Left ventricle myocardium inferior (tissue), 1 donor: ENCODE measurements at places on chromosomes 13 and 19.
A peak's percentile ranks its signal among the peaks of the same experiment; 100 is the strongest.

GRCh38 chr19:3931041-3931440 lies 1.8 kb upstream of the NMRK2 start:
- DNase-seq, result peak; percentile 82

DNA sequence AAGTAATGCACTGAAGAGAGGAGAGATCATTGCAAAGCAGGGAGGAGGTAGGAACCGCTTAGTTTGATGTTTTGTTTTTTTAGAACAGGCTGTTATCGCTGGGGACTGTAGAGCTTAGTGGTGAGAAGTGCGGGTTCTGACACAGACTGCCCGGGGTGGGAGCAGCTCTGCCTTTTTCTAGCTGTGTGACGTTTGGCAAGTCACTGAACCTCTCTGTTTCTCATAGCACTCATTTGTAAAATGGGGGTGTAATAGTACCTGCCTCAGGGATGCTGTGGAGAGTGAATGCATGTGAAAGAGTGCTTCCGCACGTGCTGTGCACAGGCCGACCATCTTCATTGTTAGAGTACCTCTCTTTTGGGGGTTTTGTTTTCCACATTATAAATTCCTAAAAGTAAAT lies 19.3 kb downstream of the PRAM1 start:
- DNase-seq, result no peak

DNA sequence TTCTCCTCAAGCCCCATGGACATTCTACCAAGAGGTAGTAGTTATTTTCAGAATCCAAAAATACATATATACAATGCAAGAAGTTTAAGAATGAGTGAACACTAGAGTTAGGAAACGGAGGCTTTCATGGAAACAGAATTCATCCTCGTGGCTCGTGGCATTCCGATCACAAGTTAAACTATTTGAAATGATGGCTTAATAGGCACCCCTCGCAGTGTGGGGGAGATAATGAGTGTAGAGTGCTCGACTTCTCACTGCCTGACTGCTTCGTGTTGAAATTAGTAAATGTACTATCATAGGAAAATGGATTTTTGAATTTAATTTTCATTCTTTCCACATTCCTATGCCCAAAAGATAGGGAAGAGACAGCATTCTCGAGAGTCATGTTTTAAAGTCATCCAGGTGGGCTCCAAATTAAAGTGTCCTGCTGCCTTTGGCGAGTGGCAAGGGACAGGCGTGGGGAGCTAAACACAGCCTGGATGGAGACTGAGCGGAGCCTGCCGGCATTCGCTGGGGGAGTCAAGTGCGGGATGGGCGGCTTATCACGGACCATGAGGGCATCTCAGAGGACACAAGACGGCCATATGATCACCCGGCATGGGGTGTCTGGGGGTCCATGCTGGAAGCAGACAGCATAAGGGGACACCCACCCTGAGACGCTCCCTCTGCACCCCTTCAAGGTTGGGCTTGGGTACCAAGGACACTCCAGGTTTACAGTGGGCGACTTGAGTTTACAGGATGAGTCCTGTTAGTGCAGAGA lies 165.2 kb downstream of the TEX29 start:
- no peak for DNase-seq

DNA sequence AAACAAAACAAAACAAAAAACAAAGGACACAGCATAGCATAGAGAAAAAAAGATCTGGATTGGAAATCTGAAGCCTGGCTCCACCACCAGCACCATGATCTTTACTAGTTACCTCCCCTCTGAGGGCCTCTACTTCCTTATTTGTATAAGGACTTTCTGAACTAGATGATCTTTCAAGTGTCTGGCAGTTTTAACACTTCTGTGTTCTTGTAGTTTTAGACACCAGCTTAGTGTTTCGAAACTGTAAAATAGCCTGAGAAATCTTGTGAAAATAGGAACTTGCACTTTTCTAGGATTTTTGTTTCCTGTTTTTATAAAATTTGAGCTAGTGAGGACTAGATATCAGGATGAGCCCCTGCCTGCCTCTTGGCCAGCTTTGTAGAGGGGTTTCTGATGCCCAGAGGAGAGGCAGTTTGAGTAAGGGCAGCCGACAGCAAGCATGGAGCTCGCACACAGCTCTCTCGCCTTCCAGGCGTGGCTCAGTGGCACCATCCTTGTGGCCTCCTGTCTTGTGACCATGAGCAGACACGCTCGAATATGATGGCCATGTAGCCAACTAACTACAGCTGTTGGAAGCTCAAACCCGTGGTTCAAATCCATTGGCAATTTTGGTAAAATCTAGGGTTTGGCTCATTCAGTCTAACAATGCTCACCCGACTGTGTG lies 319.0 kb downstream of the KCNRG start:
- no peak for DNase-seq

- no peak for DNase-seq
Measured at GRCh38 chr19:17441241-17442021, 7.0 kb downstream of the TMEM221 start.

DNA sequence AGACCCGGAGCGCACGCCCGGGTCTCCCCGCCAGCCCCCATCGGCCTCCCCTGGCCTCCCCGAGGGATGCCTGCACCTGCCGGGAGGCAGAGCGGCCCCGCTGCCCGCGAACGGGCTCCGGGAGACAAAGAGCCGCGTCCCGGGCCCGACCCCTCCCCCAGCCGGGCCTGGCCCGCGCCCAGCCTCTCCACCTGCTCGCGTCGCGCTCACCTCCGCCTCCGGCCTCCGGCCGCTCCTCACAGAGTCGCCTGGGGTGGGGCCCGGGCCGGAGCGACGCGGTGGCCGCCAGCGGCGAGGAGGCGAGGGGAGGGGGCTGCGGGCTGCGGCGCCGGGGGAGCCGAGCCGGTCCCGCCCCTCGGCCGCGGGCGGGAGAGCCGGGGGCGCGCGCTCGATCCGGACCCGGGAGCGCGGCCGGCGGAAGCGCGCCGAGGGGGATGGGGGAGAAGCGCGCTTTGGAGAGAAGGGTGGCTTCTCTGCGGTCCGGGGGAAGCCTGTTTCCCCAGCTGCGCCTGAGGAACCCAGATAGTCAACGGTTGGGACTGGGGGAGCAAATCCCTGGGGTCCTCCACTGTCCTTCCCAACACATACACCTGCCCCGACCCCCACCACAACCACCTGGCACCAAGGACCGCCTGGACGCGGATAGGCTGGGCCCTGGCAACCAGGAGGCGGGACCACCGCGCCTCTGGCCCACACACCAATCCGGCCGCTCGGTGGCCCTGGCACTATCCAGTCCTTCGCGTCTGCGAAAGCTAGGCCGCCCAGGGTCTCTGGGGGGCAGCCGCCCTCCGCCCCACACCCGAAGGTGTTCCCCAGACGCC lies at the start of gene PRR36:
PRR36 (minus strand) TSS at position 315 of the 821 bp plus-strand sequence. CDS start 701 bp downstream, outside the sequence.
- DNase-seq, result no peak

DNA sequence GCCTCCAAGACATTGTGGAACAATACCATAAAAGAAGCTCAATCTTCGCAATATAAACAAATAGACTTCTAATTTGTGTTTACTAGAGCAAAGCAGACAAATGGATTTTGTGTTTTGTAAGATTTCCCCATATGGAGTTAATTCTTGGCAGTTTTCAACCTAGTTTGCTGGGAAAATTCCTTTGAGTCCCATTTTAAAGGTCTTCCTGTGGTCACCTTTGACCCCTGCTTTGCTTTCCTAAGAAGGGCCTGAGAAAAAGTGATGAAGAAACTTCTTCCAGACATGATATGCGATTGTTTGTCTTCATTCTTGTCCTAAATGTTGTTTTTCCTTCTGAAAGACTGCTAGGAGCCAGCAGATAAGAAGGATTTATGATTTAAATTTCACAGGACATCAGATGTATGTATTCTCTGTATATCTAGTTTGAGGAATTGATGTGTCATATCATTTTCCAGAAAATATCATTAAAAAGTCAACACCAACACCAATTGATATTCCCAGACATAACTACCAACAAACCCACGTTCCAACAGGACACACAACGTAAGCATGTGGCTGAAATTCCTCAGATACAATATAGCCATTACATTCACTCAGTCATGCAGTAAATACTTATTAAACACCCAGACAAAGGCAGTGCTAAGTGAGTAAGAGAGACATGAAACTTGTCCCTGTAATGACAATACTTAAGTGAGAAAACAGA lies 276.4 kb downstream of the LHFPL6 start:
- DNase-seq, result no peak

- DNase-seq, result no peak
Measured at GRCh38 chr19:48297975-48298374, 27.4 kb upstream of the EMP3 start.

DNA sequence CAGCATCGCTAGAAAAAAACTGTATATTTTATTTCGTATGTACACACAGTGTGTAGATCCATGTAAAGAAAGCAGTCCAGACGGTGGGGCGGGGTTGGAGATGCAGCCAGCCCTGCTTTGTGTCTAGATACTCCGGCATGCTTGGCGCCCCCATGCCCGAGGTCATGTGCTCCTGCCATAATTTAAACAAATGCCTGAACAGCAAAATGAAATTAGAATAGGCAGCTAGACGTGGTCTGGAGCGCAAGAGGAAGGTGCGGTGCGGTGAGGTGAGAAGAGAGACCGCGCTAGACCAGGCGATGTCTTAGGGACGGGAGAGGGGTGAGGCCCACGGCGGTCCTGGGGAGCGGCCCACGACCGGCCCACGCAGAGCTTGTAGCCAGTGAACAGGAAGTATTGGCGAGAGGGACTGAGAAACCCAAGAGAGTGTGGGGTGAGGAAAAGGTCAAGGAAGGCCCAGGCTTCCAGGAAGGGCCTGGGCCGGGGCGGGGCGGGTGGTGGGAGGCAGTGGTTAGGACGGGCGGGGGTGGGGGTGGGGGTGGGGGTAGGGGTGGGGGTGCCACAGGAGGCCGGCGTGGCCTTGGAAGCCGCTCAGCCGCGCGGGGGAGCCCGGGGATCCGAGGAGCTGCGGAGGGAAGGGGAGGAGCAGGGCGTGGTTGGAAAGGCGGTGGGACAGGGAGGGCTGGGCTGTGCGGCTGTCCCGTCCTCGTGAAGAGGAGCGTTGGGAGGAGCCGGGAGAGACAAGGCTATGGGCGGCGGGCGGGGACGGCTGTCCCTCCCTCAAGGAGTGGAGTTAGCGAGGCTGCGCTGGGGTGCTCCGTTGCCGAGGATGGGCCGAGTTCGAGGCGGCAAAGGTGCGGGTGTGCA lies 254.7 kb upstream of the SGCG start:
- peak; percentile 82 for DNase-seq

DNA sequence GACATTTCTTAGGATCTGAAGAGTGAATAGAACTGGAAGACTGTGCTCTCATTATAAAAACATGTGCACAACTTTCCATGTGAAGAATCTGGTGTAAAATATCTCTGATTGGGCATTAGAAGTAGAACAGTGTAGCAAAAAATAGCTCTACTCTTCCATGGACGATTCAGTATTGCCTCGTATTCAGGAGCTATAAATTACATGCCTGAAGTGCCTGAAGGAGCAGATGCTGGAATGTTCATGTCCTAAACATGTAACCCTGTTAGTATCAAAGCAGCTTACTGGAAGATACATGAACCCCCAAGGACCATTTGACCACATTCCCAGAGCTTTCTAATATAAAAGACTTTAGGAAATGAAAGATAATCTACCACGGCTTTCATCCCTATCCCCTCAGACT lies 528.9 kb downstream of the DACH1 start:
- DNase-seq, result no peak

GRCh38 chr19:42471554-42472249 lies 29.0 kb upstream of the CXCL17 start:
- DNase-seq, result no peak

DNA sequence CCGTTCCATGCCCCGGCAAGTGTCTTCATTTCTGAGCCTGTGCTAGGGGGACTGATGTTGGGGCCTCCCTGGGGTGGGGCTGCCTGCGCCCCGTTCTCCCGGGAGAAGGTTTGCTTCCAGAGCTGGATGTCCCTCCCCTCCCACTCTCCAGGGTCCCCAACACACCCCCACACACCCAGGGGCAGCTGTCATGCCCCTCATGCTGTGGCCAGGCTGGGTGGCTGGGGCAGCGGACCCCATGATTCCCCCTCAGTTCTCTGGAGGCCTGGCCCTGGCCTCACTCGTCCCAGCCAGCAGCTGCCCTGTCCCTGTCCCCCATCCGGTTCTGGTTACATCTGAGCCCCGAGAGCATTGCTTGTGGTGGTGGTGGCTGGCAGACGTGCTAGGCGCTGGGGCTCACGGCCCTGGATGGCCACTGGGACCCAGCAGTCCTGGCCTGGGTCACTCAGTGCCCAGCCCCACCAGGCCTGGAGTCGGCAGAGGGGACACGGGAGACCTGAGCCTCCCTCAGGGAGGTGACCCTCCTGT lies 184.8 kb downstream of the KDM4B start:
- no peak for DNase-seq

GRCh38 chr13:45021250-45021649 lies 31.9 kb downstream of the GPALPP1 start:
- DNase-seq, result no peak

DNA sequence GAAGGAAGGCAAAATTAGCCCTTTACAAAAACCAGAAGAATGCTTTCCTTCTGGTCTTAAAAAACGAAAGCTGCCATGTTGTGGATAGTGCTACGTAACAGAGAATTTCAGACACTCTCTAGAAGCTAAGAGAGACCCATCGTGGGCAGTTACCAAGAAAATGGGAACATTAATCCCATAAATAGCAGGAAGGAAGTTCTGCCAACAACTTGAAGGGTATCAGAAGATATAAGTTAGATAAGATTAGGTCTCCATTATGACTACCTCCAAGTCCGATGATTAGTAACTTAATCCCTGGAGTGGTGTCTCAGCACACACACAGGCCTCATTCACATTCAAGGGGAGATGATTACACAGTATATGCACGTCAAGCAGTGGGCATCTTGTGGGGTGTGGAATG lies 115.7 kb upstream of the TRPC4 start:
- DNase-seq, result no peak

DNA sequence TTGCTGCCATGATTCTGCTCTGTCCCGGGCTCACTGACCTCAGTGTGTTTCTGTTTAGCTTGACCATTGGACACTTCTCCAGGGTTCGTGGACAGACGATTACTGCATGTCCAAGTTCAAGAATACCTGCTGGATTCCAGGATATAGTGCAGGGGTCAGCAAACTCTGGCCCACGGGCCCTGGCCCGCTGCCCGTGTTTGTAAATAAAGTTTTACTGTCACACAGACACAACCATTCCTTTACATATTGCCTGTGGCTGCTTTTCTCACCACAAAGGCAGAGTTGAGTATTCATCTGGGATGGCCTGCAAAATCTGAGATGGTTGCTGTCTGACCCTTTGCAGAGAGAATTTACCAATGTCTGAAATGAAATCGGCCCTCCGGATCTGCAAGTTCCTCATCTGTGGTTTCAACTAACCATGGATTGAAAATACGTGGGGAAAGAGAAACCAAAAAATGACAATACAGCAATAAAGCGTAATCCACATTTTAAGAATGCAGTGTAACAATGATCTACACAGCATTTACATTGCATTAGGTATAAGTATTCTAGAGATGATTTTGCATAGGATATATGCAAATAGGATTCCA lies 25.9 kb upstream of the F2RL3 start:
- no peak for DNase-seq
